ENCODE measurements at places on chromosomes 1 and 21. TPM values are rescaled to one million over a fixed set of nuclear protein-coding genes. Genes with fewer than 3 reads are reported as not detected.

GRCh38 chr1:200862713-200863415, 9.9 kb upstream of the GPR25 start:
- no peaks in the 10 kb centered on the region for H3K4me1 ChIP-seq
- H3K4me3 ChIP-seq = no peak overlapping the region
- no peak for DNase-seq

DNA sequence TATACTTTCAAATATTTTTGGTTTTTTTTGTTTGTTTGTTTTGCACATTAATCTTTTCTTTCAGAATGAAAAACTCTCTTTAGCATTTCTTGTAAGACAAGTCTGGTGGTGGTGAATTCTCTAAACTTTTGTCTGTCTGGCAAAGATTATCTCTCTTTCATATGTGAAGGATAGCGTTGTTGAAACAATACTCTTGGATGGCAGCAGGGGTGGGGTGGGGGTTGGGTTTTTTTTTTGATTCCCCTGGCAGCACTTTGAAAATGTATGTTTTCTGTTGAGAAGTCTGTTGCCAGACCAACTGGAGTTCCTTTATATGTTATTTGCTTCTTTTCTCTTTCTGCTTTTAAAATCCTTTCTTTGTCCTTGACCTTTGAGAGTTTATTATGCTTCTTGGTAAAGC, 160.2 kb downstream of the VAV3 start:
- H3K4me1 ChIP-seq = no peaks in the 10 kb centered on the region
- DNase-seq = no peak
- H3K4me3 ChIP-seq = no peak overlapping the region
- no peak overlapping the region for H3K27ac ChIP-seq
- H3K27me3 ChIP-seq = no peaks in the 10 kb centered on the region

GRCh38 chr21:45440736-45441350, 35.9 kb downstream of the COL18A1 start:
- no peaks in the 10 kb centered on the region for H3K27me3 ChIP-seq
- no peaks in the 10 kb centered on the region for H3K36me3 ChIP-seq
- H3K4me1 ChIP-seq = peaks cover 10% of the 10 kb centered on the region
- no peak overlapping the region for H3K27ac ChIP-seq
- DNase-seq = no peak

GRCh38 chr1:234971586-234972297, 156.9 kb downstream of the TOMM20 start:
- H3K27me3 ChIP-seq = no peaks in the 10 kb centered on the region
- DNase-seq = no peak
- H3K4me1 ChIP-seq = peaks cover 49% of the 10 kb centered on the region
- peak overlapping the region; percentile 87 for H3K27ac ChIP-seq
- H3K4me3 ChIP-seq = no peak overlapping the region

DNA sequence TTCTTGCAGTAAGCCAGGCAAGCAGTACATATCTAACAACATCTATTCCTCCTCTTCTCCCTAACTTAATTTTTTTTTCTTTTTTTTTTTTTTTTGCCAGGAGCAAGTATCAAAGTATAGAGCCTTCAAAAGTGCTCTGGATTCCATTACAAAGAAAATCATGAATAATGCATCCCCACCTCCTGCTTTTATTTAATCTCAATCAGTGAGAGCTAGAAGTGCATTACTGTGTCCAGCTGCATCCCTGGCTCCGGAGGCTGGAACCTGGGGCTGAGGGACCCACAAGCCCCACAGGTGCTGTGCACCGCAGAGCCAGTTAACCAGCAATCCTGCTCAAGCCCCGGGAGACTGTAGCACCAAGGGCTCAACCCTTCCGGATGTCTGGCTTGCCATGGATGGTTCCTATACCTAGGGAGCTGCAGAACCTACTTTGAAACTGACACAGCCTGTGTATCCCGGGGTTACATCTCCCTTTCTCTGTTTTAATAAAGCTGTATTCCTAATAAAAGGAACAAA, 455.9 kb upstream of the RUNX1 start:
- H3K4me1 ChIP-seq = peaks cover 12% of the 10 kb centered on the region
- no peaks in the 10 kb centered on the region for H3K27me3 ChIP-seq
- no peak overlapping the region for H3K4me3 ChIP-seq
- no peak for DNase-seq
- no peaks in the 10 kb centered on the region for H3K36me3 ChIP-seq
- no peak overlapping the region for H3K27ac ChIP-seq

GRCh38 chr1:91850708-91851107, 35.2 kb downstream of the TGFBR3 start:
- H3K36me3 ChIP-seq = no peaks in the 10 kb centered on the region
- DNase-seq = no peak
- peak overlapping the region; percentile 79 for H3K27ac ChIP-seq
- H3K27me3 ChIP-seq = no peaks in the 10 kb centered on the region

The NBPF6 gene
- not detected for total RNA-seq
